ENCODE measurements at places on chromosomes 1 and 21.

DNA sequence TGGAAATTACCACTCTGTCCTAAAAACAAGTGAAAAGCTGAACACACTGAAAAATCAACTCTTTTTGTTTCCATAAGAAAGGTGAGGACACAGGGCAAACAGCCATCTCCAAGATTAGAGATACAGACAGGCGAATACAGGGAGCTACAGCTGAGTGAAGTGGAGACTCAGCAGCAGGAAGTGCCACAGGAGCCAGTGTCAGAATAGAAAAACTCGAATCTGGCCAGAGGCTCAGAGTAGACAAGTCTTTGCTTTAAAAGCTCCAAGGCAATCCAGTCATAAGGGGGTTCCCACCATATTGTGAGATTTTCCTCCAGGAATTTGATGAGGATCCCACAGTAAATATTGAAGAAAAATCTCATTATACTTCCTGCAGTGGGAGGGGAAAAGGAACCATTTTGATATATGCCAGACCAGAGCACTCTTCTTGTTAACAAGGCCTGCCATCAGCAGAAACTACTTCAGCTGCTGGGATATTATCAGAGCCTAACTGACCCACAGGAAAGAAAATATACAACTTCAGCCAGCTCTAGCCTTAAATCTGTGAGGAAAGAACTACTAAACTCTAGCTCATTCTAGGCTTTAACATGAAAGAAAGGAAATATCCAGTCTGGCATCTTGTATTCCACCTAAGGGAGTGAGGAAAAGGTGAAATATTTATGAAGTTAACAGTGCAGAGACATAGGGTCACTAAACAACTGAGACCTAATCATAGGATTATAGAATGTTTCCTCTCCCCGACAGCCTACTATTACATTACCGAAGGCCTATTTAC is 256.2 kb upstream of the OLFM3 start:
- no peak for DNase-seq

DNA sequence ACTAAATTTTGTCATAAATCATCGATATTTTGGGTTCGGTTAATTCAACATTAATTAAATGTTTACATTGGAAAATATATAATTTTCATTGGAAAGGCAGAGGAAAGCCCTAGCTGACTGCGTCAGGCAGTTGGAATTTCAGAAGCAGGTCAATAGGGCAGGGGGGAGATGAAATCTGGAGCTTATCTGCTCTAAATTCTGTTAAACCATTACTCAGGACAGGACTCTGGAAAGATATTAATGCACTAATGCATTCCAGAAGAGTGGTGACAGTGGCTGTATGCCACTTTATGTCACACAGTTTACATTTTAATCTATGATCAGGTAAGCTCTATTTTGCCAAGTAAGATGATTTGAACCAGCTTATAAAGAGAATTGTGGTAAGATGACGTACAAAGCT is 153.0 kb upstream of the B3GALT2 start:
- no peak for DNase-seq

DNA sequence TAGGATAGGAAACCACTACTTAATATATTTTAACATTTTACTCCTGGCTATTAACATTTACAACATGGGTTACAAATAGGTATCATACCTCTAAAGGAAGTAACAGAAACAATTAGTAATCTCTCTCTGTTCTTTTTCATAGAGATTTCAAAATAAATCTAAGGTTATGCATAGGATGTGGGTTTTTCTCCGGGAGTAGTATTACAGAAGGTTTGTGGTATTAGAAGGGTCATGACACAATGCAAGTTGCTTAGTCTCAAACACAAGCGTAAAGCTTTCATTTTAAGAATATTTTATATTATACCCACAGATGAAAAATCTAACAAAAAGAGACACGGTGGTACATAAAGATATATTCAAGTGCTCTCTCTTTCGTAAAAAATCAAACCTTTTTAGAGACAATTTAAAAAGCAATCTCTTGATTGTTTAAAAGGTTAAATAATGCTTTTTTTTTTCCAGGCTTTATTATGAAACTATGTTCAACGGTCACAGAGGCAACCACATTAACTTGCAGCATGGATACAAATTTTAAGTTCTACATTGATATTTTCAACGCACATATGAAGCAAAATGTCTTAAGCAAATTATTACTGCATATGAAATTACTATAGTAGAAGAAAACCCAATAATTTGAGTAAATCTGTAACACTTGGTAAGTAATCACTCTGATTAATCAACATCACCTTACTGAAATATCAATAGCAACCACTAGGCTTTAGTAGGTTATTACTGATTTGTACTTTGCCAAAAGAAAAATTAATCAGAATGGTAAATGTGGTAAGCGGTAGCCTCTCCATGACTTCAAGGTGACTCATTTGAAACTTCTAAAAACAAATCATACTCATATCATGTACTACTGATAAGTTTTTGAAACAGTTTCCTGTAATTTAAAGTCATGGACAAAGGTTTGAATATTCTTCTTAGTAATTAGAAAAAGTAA is 97.4 kb upstream of the GFI1 start:
- DNase-seq, result peak; percentile 19

DNA sequence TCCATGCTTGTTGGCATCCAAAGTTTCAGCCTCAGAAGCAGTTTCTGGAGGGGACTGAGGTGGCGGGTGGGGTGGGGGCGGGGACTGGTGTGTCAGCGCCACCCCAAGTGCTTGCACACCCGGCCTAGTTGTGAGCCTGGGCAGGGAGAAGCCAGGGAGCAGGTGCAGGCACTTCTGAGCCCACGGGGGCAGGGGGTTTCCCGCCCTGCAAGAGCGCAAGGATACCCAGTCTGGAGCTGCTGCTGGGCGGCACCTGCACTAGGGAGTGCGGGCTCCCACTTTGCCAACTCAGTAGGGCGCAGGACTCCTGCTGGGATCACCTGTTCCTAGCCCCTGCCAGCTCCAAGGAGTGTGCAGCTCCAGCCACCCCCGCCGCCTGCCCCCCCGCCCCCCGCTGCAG is 33.5 kb downstream of the MAGI3 start:
- DNase-seq, result no peak

DNA sequence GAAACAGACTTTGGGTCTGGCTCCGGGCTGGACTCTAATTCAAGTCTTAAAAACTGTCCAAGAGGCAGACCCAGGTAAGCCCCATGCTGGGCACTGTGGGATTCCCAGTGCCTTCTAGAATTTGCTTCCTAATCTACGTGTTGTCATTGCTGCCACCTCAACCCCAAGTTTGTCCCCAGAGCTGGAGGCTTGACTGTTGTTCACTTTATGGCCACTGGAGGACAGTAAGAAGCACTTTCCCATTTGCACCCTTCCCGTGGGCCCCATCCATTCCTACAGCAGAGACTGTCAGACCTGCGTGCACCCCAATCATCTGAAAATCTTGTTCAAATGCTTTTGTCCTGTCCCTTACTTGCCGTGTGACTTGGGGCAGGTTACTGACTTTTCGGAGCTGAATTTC is 29.4 kb upstream of the VASH2 start:
- DNase-seq, result no peak

- DNase-seq, result no peak
Measured at GRCh38 chr1:171084091-171084490, 6.6 kb upstream of the FMO3 start.

DNA sequence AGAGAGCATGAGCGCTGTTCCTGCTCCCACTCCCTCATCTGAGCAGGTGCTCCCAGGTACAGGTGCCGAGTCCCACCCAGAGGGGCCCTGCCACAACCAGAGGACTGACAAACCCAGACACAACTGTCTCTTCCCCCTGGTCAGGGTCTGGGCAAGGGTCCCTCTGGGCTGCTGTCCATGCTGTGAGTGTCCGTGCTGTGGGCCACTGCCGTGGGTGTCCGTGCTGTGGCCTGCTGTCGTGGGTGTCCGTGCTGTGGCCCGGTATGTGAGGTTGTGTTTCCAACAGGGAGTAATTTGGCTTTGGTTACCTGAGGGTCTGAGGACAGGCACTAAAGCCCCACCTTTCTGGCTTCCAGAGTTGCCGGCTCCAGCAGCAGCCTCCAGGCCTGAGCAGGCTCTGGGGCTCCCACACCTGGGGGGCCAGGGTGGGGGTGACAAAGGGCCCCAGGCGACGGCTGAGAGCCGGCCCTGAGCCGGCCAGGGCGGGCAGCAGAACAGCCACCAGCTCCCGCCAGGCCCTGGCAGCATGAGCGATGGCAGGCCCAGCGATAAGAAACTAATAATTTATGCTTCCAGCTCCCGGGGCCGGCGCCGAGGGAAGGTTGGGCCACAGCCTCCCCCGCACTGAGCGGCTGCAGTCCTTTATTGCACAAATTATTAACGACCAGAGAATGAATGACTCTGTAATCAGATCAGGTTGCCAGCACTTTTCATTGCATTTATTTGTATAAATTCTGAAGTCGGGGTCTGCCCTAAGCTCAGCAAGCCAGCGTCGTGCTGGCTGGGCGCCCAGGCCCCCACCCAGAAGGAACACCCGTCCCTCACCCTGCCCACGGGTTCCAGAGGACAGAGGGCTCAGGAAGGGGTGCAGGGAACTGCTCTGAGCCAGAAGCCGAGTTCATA is 7.3 kb upstream of the SAMD11 start:
- DNase-seq, result no peak

- no peak for DNase-seq
Measured at GRCh38 chr1:37651803-37652202, 17.1 kb upstream of the RSPO1 start.

DNA sequence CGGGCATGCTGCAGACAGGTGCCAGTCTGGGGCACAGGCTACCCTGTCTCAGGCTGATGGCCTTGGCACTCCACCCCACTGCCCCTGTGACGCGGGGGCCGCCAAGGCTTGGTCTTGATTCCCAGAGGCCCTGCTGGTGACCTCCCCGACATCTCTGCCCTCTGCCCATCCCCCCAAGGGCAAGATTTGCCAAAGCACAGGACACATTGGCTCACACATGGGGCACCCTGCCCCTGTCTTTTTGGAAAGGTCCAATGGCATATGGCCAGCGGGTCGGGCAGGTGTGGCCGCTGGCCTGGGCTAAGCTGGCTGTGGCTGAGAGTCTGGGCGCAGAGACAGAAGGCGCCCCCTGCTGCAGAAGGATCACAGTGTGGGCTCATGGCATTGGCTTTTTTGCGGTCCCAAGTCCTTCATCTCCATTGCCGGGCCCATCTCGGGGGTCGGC is 4.6 kb downstream of the MIB2 start:
- no peak for DNase-seq

All from hepatic stellate cell (primary cell).